Tongue (tissue), 3 donors: ENCODE measurements at places on chromosomes 1 and 21.

- no peak for DNase-seq
Measured at GRCh38 chr21:33396436-33396835, 6.8 kb upstream of the IFNGR2 start.

DNA sequence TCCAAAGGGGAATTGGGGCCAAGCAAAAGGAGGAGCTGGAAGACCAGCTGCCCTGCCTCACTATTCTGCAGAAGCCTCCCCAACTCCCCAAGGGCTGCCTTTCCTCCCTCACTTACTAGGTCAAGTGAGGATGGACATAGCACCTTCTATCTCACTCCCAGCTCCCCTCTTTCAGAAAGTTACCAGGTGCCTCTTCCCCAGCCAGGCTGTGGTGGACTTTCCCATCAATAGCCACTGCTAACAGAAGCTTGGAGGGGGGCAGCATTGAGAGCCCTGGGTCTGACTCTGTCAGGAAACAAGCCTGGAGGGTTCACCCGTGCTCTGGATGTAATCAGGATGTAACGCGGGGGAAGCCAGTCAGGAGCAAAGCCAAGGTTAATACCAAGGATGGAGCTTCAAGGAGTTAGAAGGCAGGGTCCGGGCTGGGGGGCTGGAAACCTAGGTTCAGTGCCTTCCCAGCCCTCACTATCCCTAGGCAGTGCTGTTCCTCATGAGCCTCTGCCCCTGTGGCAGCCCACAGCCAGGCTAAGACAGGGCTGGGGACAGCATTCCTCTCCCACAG lies 127.8 kb upstream of the NGF start:
- no peak for DNase-seq

DNA sequence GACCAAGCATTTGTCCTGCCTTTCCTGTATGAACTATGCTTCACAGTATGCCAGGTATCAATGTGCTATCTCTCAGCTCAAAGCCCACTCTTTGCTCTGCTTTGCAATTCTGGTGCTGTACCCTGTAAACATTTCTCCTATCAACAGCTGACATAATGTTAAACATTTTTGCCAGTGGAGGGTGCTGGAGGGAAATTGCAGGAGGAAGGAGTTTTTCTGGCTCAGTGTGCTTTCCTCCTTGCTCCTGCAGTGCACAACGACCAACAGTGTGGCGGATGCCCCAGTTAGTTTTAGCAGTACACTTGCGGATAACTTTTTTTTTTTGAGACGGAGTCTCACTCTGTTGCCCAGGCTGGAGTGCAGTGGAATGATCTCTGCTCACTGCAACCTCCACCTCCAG lies 67.1 kb upstream of the PTGFRN start:
- peak; percentile 56 for DNase-seq

DNA sequence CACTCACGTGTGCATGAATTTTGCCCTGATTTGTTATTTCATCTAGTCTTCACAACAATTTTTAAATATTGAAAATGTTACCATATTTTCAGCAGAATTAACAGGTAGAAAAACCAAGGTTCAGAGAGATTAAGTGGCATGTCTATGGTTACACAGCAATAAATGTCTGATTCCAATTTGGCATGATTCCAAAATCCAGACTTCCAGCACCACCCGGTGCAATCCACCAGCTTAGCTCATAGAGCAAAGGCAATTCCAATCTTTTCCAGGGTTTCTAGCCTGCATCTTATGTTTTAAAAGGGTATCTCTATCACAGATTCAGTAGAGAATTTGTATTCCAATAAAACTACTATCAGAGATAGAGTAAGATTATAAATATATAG lies 161.8 kb downstream of the TPR start:
- DNase-seq: peak; percentile 12

GRCh38 chr1:115331558-115332331 lies 6.3 kb downstream of the NGF start:
- no peak for DNase-seq

DNA sequence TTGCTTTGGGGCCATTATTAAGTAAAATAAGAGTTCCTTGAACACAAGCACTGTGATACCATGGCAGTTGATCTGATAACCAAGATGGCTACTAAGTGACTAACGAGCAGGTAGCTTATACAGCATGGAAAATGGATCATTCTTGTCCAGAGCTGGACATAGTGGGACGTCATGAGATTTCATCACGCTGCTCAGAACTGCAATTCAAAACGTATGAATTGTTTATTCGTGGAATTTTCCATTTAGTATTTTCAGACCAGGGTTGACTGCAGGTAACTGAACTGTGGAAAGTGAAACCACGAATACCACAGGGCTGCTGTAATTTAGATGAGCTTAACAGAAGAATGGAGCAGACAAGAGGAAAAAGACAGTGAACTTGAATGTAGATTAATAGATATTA lies 38.9 kb downstream of the CCDC18 start:
- no peak for DNase-seq

- DNase-seq: no peak
Measured at GRCh38 chr1:11335417-11336056, 62.5 kb downstream of the UBIAD1 start.

GRCh38 chr1:6743189-6744101 lies 41.8 kb upstream of the CAMTA1 start:
- peak; percentile 67 for DNase-seq

GRCh38 chr1:86704972-86705664 lies 742 bp downstream of the SH3GLB1 start:
- peak; percentile 81 for DNase-seq

GRCh38 chr21:16192902-16193301 lies 463.1 kb downstream of the USP25 start:
- no peak for DNase-seq

- DNase-seq: no peak
Measured at GRCh38 chr1:213050745-213051126, 305 bp upstream of the RPS6KC1 start.

- DNase-seq: no peak
Measured at GRCh38 chr1:115373305-115373704, 35.3 kb upstream of the NGF start.

DNA sequence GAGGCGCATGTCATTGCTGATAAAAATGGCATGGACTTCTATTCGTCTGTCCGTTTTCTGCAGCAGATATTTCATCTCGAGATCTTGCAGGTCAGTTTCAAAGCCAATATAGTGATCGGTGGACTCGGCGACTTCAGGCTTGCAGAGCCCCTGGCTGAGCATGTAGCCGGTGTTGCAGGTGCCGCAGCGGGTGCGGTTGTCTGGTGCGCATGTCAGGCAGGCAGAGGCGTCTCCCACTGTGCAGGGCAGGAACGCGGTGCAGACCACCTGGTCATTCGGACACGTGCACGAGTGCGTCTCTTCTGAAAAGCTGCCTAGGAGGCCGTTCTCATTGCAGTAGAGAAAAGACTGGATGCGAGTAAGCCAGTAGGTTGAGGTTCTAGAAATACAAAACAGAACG lies 378.9 kb downstream of the BRINP3 start:
- DNase-seq: no peak

GRCh38 chr1:209641832-209642172 lies 10.4 kb downstream of the LAMB3 start:
- DNase-seq: peak; percentile 96

DNA sequence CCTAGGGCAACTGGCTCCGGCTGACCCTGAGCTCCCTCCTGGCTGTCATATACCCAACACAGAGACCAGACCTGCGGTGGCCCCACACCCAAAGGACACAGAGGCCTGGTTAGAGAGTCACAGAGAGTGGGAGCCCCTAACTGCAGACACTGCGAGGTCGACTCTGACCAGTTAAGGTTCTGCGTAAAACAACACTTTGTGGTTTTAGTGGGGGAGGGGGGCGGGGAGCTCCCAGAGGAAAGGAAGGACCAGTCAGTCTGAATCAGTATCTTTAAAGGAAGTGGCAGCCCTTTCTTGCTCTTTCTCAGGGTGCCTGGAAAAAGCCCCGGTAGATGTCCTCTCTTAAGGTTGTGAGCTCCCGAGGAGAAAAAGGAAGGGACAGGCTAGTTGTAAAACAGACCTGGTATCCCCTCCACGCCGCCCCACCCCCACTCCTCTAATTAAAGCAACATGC lies 2.4 kb downstream of the SSBP3 start:
- no peak for DNase-seq

DNA sequence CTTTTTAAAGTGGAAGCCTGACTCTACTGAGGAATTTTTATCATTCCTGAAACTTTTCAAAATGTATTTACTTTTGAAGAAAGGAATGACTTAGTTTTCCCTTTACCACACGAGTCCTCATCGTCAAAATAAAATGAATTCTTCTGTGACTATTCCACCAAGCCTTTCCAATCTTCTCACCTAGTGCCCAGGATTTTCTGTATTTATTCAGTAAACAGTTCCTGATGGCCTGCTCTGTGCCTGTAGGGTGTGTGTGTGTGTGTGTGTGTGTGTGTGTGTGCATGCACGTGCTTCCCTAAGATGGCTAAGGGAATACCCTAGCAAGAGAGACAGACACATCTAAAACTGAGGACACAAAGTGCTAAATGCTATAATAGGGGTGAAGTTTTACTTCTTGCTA lies 395.0 kb upstream of the USP24 start:
- no peak for DNase-seq

- no peak for DNase-seq
Measured at GRCh38 chr1:208369658-208370057, 125.5 kb upstream of the PLXNA2 start.

GRCh38 chr21:19141511-19141910 lies 737.9 kb upstream of the TMPRSS15 start:
- DNase-seq: no peak

- no peak for DNase-seq
Measured at GRCh38 chr21:15319727-15320126, 254.9 kb upstream of the NRIP1 start.

DNA sequence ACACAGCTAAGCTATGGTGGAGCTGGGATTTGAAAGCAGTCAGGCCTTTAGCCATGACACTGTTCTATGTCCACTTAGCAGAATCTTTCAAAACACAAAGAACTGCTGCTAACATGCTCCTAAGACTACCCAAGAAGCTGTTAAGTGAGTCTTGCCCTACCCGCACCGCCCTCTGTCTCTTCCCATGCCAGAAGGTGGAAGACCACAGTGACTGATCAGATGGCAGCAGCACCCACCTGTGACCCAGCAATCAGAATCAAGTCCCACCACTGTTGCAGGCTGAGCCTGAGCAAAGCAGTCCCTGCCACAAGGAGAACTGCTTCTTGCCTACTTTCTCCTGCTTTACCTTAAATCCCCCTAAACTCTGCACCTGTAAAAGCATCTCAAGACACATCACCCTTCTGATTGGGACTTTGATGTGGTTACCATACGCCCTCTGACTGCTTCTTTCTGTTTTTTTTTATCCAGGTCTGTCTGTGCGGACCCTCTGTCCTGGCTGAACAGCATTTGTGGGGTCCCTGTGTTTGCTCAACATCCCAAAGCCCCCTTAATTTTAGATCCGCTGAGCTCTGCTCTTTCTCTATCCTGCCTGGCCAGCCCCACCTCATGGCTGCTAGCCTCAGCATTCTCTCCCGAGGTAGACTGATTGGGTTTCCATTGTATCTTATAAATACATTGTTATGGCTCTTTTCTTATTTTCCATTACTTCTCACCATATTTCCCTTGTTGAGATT lies 16.0 kb downstream of the IRF2BP2 start:
- no peak for DNase-seq

- no peak for DNase-seq
Measured at GRCh38 chr21:42793774-42794173, 85.6 kb downstream of the WDR4 start.

GRCh38 chr21:34544032-34544496 lies 32.1 kb upstream of the KCNE1 start:
- DNase-seq: peak; percentile 46

DNA sequence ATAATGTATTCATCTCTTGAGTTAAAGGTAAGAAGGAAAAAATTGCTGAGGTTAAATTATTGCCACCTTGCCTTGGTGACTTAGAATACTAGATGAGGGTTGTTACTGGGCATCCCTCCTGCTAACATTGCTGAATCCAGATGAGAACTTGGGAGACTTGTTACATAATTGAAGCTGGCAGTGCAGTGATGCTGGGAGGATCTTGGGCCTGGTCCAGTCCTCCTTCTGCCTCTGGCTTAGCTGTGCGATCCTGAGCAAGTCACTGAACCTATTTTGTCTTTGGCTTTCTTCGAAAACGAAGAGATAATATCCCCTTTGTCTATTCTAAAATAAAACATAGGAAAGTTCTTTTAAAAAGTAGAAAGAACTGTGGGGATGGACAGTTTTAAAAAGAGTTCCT lies 244.9 kb upstream of the NRIP1 start:
- DNase-seq: no peak

DNA sequence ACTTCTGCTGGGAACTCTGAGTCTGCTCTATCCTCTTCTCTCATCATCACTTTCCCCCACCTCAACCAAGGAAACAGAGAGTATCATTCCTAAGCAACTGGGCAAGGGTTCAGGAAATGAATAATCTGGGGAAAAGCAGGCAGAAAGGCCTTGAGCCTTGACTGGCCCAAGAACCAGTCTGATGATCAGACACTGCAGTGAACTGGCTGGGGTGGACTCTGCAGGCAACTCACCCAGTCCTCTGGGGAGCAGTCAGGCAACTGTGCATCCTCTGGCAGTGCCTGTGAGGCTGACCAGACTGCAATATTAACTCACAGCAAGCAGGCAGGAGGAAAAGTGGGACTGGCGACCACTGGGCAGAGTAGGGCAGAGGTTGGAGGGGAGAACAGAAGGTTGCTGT lies 991 bp downstream of the ANKRD35 start:
- DNase-seq: no peak

DNA sequence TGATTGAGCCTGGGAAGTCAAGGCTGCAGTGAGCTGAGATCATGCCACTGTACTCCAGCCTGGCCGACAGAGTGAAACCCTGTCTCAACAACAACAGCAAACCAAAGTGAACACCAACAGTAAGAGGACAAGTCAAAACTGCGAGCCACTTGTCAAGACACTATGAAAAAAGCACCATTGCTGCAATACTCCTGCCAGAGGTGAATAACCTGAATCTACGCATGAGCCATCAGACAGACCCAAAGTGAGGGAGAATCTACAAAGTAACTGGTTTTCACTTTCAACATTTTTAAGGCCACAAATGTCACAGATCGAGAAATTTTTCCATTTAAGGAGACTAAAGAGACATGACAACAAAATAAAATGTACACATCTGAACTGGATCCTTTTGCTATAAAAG lies 21.9 kb downstream of the SYNJ1 start:
- no peak for DNase-seq

- DNase-seq: no peak
Measured at GRCh38 chr1:167107456-167107855, 13.6 kb downstream of the STYXL2 start.
